Calu3 (cell line): ENCODE measurements at places on chromosomes 7 and 10.
A peak's percentile ranks its signal among the peaks of the same experiment; 100 is the strongest.

- DNase-seq = no peak
Measured at GRCh38 chr10:107442035-107442505, 277.6 kb upstream of the SORCS1 start.

DNA sequence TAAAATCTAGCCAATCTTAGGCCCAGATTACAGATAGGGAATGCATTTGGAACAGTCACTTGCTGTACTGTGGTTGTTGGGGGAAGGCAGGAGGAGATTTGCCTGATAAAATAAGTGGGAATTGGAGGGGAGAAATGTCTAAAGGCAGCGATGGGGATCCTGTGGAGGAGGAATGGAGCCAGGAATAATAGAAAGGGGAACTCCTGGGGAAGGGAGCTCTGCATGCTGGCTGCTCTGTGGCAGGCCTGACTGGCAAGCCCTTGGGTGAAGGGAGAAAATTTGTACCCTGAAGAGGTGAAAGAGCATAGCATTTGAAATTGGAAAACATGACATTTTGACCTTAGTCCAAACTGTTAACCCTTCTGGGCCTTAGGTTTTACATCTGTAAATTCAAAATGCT is 13.7 kb downstream of the MMP21 start:
- no peak for DNase-seq

DNA sequence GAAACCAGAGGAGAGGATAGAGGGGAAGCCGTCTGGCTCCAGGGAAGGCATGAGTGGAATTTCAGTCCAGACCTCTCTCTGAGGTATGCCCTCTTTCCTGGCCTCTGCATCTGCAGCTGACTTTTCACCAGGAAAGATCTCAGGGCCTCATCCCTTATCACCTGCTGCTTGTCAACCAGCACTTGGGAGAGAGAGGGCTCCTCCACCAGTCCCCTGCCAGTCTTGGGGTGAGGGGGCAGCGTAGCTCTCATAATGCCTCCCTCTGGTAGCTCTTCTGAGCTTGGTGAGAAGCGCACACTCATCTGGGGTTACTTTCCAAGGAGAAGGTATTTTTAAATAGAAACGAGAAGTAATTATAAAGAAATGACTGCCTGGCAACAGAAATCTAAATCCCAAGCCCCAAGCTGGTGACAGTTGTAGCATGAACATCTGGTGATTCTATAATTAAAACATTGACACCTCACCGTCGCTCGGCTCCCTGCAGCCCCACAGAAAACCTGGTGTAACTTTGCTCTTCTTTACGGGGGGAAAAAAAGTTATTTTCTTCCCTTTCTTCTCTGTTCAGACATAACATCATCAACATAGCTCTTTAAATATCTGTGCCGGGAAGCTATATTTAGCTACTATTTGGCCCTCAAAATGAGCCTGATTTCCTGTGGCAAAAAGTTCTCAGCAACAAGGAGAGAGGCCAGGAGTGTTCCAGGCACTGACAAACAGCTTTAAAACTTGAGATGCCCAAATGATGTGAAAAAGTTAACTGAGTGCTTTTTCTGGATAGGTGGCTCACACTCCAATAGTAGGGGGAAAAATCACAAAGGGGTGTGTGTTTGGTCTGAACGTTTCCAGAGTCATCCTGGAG is 26.9 kb downstream of the HIP1 start:
- no peak for DNase-seq

GRCh38 chr10:56104487-56104886 is 256.6 kb downstream of the ZWINT start:
- DNase-seq = no peak

DNA sequence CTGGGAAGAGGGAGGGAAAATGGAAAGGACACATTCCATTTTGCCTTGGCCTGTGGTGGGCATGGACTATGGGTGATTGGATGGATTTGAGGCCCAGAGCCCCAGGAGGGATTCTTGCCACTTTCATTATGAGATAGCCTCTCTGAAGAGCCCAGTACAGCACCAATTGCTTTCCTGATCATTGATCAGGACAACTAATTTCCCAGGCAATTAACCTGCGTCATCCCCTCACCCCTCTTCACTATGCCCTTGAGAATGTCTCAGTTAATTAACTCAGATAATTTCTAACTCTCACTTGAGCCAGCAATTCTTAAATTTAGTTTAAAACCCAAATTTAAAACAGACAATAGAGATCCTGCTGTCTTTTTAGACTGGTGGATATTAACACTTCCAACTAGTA is 13.5 kb upstream of the PLEKHA1 start:
- no peak for DNase-seq

DNA sequence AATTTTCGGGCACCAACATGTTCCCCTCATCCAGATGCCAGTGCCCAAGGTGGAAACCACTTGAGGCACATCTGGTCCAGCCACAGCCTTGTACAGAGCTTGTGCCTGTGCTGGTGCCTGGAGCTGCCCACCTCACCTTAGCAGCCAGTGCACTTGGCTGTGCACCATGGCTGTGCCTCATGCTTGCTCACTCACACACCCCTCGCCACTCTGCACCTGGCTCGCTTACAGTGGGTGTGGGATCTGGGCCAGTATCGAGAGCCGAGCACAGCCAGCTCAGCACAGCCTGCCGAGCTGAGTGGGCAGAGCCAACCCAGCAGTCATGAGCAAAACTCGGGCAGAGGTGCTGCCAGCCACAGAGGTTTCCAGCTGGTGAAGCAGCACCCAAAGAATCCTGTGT is 139.9 kb upstream of the NUPR2 start:
- DNase-seq = no peak

GRCh38 chr10:63866747-63867140 is 345.5 kb downstream of the REEP3 start:
- DNase-seq = peak; percentile 18

DNA sequence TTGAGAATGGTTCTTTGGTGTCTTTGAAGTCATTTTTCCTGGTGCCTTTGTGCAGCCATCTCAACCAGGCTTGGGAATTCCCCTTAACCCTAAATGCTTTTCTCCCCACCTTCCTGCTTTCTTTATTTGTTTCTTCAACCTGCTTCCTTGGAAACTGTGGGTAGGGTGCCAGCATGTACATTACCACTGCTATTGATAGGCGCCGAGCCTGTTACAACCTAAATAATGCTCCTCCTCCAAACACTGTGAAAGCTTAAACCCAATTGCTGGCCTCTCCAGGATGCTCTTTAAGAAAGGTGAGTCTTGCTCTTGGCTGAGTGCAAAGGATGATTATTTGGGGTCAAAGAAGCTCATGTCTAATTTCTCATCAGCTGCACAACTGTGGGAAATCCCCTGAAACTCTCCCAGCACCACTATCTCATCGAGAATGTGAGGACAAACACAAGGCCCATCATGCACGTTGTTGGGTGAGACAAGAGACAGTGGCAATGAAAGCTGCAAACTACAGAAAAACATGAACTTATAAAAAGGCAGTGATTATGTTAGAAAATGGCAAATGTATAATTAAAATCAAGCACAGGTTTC is 285.5 kb upstream of the IGFBP3 start:
- DNase-seq = peak; percentile 80

- DNase-seq = peak; percentile 56
Measured at GRCh38 chr7:95723583-95724180, 48.7 kb upstream of the DYNC1I1 start.

DNA sequence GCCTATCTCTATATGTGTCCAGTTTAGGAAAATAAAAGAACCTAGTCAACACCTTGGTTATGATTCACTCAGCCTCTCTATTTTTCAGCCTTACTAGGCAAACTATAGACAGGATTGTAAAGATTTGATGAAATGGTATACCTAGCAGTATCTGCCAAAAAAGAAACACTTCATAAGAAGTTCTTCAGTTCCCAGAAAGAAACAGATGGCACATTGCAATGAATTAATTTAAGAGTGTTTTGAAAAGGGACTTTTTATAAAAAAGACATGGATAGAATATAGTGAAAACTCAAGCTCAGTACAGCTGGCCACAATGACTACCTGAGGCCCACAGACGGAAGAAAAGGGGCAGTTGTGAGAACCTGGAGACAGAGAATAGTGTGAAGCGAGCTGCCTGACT is 40.6 kb upstream of the RTKN2 start:
- no peak for DNase-seq
